Cardiac fibroblast (primary cell): ENCODE measurements at places on chromosomes 6 and 20.

GRCh38 chr6:41371461-41371991 is 36.1 kb downstream of the NCR2 start:
- DNase-seq: peak; percentile 58

DNA sequence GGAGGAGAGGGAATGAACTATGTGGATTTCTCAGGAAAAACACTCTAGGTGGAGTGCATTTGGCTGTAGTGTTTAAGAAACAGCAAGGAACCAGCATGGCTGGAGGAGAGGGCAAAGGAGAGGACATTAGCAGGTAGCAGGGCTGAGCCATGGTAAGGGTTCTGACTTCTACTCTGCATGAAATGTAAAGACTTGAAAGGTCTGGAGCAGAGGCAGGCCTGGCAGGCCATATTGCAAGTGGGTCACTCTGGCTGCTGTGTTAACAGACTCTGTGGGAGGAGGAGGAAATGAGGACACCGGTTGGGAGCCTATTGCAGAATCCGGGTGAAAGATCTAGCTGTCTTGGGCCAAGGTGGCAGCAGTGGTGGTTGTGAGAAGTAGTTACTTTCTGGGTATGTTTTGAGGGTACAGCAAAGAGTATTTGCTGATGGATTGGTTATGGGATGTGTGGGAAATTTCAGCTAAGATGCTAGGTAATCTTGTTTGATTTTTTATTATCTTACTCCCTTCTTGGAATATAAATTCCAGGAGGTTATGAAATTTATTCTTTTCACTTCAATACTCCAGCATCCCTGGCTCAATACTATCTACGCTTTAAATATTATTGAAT is 115.9 kb upstream of the BCLAF1 start:
- DNase-seq: peak; percentile 30

DNA sequence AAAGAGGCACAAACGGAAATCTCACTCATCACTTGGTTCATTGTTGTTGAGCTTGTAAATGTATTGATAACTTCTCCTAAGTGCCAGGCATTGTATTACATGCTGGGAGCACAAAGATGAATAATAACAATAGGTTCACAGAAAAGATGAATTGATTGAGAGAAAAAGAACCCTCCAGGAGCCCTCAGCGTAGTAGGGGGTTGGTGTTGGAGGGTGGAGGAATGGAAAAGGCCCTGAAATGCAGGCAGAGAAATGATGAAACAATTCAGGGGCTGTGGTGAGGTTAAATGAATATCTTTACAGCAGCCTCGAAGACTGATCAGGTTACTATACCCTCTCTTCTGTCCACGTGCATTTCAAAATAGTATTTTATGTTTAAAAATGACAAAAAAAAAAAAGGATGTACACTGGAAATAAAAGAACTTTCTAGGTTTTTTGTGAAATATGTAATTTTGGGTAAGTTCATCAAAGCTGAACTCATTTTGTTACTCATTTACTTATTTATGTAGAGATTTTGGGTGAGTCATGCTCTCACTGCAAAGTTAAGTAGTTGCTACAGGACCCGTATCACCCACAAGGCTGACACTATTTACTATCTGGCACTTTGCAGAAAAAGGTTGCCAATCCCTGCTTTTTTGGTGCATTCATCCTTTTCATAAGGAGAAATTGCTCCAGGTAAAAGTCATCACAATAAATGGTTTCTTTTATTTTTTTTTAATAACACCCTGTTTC is 277.3 kb downstream of the ZNF217 start:
- DNase-seq: no peak

GRCh38 chr6:56715741-56716140 is 73.1 kb upstream of the DST start:
- no peak for DNase-seq

DNA sequence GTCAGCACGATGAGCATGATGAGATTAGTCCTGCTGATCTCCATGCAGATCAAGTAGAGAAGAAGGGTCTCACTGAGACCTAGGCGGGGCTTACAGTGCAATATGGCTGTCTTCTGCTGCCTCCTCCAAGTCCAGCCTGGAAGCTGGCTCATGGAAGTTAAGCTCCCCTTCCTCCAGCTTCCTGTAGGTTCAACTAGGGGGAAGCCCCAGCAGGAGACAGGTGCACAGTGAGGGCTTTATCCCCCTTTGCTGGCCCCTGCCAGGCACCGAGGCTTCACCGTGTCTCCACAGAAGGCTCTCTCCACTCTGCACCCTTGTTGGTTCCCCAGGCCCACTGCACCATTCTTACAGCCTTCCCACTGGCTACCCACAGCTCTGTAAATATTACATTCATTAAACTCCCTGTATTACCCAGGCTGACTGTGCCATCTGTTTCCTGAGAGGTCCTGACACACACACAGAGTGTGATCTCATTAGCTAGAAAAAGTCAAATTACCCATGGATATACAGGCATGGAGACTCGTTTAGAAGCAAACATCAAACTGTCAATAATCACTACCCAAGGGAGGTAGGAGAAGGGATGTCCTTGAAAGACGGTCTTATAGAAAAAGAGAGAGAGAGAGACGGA is 90.4 kb downstream of the SLC2A10 start:
- DNase-seq: no peak

- DNase-seq: no peak
These were observed 88.1 kb downstream of the TNFRSF21 start for GRCh38 chr6:47221565-47221964.

DNA sequence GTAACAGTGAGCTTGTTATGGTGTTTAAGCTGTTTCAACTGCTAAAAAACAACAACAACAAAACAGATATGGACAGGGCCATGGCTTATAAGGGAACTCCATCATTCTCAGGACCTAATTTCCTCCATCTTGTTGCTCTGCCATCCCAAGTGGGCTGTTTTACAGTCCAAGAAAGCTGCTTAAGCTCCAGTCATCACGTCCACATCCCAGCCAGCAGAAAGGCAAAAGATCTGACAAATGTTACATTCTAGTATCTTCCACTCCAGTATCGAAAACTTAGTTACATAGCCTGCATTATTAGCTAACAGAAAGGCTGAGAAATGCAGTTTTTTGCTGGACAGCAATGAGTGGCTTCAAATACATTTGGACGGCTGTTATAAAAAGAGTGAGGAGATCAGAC is 23.0 kb upstream of the TFAP2A start:
- no peak for DNase-seq

DNA sequence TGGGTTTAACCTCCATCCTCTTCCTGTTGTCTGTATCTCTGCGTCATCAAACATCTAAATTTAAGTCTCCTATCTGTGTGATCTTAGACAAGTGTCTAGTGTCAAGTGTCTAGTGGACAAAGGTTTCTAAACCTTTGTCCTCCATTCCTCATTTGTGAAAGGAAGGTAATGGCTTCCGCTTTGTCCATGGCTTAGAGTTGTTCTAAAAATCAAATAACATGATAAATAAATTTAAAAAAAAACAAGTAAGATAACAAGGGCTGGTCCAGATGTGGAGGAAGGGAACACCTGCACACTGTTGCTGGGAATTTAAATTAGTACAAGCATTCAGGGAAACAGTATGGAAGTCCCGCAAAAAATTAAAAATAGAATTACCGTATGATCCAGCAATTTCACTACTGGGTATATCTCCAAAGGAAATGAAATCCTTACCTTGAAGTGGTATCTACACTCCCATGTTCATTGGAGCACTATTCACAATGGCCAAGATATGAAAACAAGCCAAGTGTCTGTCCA is 17.6 kb upstream of the SERPINB1 start:
- DNase-seq: no peak

GRCh38 chr6:106194949-106195921 is 109.1 kb downstream of the PRDM1 start:
- DNase-seq: peak; percentile 57

GRCh38 chr20:19833395-19833794 is 75.3 kb downstream of the RIN2 start:
- no peak for DNase-seq

- DNase-seq: no peak
These were observed 21.1 kb downstream of the COL20A1 start for GRCh38 chr20:63314015-63314471.

DNA sequence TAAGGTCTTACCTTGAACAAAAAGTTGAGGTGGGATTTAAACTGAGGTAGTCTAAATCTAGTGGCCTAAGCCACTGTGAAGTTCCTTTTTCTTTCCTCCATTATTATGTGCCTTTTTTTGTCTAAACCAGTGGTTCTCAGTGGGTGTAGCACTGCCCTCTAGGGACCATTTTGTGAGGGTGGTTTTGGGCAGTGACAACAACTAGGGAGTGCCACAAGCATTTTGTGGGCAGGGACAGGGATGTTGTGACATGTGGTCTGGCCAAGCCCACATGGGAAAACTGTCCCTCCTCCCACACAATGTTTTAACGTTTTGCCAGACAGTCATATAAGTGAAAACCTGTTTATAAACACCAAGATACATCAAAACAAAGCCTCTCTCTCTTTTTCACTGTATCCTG is 899.4 kb upstream of the FLRT3 start:
- DNase-seq: peak; percentile 10

DNA sequence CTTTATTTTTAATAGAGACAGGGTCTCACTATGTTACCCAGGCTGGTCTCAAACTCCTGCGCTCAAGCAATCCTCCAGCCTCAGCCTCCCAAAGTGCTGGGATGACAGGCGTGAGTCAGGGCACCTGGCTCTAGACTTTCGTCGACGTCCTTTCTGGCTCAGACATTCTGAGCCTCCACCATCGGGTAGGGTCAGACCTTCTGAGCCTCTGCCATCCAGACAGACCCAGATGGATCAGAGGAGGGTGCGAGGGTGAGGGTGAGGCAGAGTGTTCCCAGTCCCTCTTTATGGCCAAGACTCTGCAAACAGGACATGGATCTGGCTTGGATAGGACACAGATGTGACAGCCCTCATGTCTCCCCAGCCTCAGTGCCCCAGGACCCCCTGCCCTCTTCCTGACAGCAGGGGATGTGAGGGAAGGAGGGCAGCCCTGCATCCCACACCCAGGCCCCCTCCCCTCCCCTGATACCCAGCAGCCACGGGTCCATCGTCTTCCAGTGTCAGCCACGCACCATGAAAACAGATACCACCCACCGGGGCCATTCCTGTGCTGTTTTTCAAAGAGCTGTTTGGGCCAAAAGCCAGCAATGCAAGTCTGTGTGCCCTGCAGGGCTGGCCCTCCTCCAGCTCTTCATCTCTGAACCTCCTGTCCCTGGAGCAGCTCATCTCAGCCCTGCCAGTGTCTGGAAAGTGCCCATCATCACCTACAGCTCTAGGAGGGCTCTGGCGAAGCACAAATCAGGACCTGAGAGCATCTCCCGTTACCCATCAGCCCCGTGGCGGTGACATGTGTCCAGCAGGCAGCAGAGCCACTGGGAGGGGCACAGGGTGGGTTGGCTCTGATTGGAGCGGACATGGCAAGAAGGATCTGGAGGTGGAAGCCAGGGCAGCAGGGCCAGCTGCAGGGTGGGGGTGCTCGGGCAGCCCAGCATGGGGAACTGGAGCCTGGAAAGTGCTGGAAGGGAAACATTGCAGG is 208.4 kb downstream of the PREX1 start:
- no peak for DNase-seq

DNA sequence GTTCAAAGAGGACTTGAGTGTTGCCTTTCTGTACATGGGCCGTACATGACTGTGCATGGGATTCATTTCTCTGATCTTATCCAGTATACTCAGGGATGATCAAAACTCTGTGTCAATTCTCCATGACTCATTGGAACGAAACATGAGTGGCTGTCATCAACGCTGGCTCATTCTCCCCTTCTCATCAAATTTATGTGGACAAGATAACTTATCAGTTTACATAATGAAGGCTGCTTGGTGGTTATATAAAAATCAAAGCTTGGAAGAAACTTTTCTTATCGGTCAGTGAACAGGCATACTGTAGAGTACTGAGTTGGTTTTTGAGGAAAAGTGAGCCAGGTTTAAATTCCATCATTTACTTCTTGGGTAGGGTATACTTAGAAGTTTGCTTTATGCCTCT is 24.9 kb downstream of the CRISP1 start:
- no peak for DNase-seq

DNA sequence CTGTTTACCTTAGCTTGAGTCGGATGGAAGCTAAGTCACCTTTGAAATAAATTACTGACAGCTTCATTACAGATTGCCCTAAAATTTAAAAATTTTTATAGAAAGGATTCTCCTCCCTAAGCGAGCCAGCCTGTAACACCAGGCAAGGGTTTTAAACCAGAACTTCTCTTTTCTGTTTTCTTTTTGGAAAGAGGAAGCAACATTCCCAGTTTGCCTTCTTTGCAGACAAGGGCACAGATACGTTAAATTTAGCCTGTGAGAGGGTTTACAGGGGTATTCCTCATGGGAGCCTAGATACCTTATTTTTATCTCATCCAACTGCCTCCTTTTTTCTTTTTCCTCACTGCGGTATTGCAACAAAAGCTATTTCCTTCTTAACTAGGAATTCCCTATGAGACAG is 45.0 kb downstream of the GNAS start:
- no peak for DNase-seq

GRCh38 chr6:39195792-39196385 is 33.4 kb downstream of the KCNK5 start:
- DNase-seq: no peak
